ENCODE measurements at places on chromosomes 1 and 21.

DNA sequence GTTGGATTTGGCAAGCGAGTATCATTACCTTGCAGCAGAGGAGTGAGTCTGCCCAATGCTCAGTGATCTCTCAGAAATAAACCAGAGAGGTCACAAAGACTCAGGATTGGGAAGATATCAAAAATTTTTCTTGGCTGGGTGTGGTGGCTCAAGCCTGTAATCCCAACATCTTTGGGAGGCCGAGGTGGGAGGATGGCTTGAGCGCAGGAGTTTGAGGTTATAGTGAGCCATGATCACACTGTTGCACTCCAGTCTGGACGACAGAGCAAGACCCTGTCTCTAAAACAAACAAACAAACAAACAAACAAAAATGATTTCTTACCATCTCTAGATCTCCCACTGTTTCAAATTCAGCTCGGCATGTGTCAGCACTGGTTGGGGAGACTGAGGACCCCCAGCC lies 13.3 kb upstream of the BECN2 start:
- no peak for DNase-seq

GRCh38 chr21:39096754-39097153 lies 86.5 kb downstream of the PSMG1 start:
- no peak for DNase-seq

DNA sequence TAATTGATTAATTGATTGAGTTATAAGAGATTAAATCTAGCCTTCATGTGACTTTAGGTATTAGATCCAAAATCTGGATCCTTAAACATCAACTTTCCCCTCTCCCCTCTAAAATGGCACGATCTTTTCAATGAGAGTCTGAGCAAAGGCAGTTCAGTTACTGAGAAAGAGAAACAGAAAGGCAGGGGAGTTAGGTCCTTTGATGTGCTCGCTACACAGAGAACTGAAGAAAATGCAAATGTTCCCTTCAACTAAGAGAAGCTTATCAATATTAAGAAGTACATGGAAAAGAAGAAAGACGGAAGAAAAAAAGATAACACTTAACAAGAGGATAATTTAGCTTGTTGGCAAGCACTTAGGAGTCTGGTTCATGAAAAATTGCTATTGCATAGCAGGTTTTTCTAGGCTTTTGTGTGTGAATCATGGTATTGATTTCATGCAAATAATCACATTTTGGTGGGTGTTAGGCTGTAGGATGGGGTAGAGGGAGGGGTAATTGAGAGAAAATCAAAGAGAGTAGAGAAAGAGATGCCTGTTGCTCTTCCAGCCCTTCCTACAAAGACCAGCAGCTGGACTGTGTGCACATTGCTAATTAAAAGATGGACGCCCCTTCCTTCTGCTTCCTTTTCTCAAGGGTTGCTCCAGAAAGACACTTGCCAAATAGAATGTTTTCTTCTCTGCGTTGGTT lies 307.6 kb upstream of the PLXNA2 start:
- DNase-seq = no peak

GRCh38 chr1:75366595-75366994 lies 232.4 kb downstream of the LHX8 start:
- no peak for DNase-seq

DNA sequence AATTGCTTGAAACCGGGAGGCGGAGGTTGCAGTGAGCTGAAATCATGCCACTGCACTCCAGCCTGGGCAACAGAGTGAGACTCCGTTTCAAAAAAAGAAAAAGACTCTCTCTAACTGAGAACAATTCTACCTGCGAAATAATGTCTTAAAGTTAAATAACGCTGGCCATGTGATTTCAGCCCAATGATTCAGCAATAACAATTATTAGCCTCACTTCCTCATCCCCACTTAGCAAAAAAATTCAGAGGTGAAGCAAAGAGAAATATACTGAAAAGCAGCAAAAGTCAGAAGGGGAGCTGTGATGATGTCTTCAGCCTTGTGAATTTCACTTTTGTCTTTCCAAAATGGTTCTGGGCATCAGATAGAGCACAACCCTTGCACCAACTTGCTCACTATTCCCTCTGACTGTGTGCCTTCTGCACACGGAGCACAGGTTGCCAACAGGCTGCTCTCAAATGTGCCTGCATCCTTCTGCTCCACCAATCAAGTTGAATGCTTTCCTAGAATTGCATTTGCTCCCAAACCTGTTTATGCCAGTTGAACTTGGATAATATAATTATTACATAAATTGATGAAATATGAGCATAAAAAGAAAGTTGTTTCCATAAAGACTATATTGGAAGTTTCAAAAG lies 79.8 kb upstream of the IPO9 start:
- DNase-seq = no peak

DNA sequence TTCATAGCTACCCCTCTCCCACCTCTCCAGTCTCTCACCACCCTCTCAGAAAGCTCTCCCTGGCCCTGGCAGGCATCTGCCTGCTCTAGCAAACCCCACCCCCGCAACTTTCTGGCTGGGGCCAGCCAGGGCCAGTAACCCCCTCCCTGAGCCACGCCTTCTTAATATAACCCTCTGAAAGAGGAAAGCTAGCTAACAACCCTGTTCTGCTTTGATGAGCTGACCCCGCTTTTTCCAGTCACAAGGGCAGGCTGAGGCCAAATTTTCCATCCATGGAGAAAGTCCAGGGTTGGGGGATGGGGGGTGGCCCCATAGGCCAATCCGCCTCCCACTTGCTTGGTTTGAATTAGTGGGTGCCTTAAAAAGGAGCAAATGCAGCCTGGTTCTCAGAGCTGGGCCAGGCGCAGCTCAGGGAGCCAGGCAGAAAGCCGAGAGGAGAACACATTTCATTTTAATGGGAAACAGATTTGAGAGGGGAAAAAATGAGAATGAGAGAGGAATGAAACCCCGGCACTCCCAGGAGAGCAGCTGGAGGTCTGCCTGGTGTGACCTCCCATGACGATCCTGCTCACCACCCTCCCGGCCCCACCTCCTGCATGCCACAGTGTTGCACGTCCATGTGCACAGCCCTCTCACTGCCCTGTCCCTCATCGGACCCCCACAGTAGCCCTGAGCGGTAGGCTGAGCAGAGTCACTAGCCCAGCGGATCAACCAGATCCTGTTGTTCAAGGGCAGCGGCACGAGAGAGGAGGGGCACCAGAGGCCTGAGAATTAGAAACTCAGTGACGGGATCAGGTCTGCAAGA lies 62.3 kb downstream of the OPTC start:
- DNase-seq = peak; percentile 14

DNA sequence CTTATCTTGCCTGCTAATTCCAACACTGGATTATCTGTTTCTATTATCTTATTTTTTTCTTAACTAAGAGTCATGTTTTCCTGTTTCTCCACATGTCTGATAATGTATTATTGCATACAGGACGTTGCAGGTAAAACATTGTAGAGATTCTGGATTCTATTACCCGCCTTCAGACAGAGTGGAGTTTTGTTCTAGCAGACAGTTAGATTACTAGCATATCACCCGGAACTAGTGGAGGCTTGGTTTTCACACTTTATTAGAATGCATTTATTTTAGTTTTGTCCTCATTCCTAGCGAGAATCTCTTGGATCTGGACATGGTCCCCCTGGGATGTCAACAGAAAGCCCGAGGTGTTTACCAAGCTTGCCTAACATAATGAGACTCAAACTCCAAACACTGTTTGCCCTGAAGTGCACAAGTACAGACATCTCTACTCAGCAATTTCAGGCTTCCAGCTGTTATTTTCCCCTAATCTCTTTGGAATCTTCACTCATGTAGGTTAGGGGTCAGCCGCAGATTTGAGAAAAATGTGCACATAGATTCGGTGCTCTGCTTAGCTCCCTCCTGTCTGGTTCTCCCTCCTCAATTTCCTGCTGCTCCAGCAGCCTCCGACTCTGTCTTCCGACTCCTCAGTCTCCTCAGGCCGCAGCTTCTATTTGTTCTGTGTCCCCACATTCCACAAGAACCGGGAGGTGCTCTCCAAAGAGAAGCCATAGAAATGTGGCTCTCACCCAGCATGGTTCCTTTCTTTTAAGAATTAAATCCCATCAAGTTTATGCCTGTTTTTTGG lies 36.8 kb upstream of the PTPRF start:
- DNase-seq = no peak

DNA sequence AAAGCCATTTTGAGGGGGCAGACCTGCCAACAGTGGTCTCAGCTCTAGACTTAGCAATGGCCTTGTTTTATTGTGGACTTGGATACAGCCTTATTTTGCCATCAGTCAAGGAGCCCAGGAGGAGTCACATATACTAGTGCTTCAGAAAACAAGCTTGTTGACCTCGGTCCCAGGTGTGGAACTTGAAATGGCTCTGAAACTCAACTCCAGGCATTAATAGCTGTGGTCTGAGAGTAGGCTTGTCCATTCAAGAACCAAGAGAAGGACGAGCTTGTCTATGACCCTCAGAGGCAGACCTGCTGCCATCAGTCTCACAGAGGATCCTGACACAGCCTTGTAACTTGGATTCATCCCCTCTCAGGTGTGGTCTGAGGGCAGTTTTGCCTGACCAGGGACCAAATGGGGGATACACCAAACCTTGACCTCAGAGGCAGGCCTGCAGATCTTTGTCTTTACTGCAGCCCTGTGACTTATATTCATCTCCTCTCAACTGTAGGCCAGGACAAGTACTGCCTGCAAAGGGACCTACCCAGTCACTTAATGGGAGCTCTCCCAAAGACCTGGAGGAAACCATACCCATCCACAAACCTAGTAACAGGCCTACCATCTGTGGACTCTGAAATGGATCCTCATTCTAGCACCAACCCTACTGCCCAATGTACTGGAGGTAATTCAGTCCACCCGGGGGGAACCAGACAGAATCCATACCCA lies 33.1 kb downstream of the OR6Y1 start:
- no peak for DNase-seq

DNA sequence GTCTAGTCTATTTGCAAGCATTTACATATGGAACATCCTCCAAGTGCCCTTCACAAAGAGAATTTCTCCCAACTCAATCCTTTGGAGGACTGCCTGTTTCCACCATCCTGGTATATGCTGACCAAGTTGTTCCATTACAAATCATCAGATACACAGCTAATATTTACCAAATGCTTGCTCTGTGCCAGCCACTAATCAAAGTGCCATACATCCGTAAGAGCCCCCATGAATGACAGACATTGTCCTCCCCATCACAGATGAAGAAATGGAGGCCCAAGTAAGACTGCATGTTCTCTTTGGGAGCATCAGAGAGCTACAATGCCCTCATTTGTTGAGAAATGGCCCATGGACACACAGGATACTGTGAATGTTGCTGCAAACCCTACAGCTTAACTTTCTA lies 130.0 kb upstream of the BACE2 start:
- DNase-seq = no peak

- DNase-seq = no peak
Observed at GRCh38 chr1:53421208-53421607, 38.0 kb upstream of the DMRTB1 start.

GRCh38 chr1:152942161-152942560 lies 4.8 kb upstream of the SPRR5 start:
- DNase-seq = no peak

GRCh38 chr1:41712081-41712480 lies 206.6 kb downstream of the HIVEP3 start:
- DNase-seq = no peak

DNA sequence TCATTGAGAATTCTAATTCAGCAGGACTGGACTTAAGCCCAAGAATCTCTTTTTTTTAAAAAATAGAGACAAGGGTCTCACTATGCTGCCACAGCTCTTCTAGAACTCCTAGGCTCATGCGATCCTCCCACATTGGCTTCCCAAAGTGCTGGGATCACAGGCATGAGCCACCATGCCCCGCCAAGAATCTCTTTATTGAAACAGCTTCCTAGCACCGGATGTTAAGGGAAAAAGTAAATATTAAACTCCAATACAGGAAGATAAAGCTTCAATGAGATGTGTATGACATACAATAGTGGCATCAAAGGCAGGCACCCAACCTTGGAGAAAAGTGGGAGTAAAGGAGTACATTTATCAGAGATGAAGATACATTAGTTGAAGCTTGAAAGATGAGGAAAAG lies 25.5 kb downstream of the PUM1 start:
- no peak for DNase-seq

DNA sequence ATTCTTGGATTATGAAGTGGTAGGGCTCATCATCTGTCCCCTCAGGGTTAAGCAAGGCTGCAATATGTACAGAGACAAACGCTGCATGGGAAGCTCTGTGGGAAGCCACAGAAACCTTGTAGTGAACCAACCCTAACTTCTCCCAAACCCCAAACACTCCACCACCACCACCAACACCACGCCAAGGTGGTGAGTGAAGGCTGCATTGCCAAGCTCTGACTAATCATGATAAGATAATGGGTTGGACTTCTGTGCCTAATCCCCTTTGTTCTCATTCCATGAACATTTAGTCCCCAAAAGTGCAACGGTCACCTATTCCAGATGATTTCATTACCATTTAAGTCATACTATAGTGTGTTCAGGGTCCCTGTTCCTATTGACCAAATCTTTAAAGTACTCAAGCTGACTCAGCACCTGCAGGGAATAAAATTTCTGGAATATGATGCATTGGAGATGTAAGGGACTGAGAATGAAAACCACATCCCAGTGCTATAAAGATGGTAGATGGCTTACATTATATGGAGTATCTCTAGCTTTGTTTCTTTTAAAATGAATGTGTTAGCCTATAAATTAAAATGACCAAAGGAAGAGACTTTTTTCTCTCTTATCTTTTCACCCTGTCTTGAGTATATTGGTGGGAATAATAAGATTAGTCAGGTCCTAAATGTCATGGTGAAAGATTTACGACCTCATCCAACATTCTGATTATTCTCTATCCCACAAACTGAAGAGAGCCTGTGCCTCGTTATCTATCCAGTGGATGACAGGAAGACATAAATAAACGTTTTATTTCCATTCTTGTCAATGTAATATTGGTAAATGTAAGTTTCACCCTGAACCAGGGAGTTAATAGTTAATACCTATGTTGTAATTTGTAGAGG lies 22.6 kb upstream of the PLD5 start:
- DNase-seq = no peak

DNA sequence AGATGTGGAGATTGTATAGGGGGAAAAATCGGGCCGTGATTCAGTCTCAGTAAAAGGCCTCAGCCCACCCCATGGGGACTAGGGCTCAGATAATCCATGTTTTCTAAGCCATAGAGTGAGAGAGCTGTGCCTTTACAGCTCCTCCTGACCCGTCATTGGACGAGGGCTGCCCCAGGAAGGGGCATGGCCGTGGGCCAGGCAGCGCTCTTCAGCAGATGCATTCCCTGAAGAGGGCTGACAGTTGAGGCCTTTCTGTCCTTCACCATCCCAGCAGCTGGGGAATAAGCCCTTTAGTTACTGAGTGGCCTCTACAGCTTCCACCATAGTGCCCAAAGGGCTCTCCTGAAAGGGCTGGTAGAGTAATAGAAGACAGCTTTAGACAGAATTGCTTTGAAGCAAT lies 57.2 kb downstream of the ST3GAL3 start:
- DNase-seq = no peak

DNA sequence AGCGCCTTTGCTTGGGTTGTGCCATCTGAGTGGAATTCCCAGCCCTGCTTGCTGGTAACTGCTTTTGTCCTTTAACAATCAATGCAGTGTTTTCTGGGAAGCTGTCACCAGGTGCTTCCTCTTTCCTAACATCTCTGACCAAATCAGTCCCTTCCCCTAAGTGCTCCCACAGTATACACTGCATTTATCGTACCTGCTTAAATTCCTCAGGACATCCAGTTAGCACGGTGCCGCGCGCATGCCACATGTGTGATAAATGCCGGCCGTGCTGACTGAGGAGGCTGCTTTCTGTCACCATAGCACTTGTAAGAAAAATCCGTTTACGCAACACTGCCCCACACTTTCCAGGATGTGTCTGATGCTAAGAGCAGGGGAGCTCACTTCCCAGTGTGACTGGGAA lies 115.4 kb downstream of the BCAR3 start:
- DNase-seq = no peak

GRCh38 chr1:178634445-178634844 lies 90.6 kb upstream of the RALGPS2 start:
- DNase-seq = no peak

GRCh38 chr1:175191659-175192058 lies 917 bp downstream of the KIAA0040 start:
- DNase-seq = peak; percentile 79
